ENCODE measurements at places on chromosomes 2 and 18.

- DNase-seq, result peak; percentile 42
Measured at GRCh38 chr18:3179430-3180089, 40.2 kb downstream of the MYOM1 start.

DNA sequence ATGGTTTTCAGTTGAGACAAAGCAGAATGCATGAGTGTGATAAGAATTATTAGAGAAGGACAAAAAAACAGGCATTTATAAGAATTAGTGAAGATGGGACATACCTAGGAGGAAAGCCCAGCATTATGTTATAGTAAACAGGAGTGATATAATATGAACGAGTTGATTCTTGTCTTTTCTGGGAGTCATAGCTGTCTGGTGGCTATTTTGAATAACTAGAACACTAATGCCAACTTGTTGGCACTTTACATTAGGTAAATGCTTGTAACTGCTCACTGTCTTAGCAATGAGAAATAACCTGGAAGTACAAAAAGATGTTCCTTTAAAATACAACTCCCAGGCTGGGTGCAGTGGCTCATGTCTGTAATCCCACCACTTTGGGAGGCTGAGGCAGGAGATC is 540.8 kb upstream of the SPHKAP start:
- DNase-seq, result no peak

- peak; percentile 34 for DNase-seq
Measured at GRCh38 chr18:57150828-57151227, 3.9 kb downstream of the BOD1L2 start.

DNA sequence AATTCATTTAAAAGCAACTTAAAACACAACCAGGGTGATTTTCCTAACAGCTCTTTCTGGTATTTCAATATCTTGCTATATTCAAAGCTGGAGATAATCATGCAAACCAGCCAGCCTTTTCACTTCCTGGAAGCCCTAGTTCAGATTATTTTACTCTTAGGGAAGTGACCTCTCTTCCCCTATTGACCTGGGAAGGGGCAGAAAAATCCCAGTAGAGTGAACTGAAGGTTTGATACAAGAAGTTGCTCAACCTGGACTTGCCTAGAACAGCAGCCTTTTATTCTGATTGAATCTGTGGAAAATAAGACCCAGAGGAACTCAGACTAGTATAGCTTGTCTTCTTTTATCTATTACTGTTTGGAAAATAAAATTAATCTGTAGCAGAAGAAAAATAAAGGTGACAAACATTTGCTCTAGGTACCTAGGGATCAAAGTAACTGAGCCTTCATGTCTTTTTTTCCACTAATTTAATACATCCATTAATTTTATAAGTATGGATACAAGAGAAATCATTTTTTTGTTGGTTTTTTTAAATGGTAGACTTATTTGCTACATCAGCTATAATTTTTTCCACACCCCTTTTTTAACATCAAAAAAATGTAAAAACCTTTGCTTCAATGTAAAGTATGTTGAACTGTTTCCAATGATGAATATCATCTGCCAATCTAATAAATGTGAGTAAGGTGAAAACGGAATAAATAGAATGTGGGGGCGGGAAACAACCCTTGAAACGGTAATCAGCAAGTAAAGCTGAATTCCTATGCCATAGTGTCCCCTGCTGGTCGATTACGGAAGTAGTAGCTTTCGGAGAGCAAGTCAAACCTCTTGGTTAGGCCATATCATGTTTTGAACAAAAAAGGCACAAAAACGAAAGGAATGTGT is 629.9 kb downstream of the NRXN1 start:
- DNase-seq, result peak; percentile 34

- DNase-seq, result no peak
Measured at GRCh38 chr2:16060936-16061338, 120.6 kb downstream of the MYCN start.

GRCh38 chr2:21291426-21291825 is 167.7 kb downstream of the TDRD15 start:
- no peak for DNase-seq

DNA sequence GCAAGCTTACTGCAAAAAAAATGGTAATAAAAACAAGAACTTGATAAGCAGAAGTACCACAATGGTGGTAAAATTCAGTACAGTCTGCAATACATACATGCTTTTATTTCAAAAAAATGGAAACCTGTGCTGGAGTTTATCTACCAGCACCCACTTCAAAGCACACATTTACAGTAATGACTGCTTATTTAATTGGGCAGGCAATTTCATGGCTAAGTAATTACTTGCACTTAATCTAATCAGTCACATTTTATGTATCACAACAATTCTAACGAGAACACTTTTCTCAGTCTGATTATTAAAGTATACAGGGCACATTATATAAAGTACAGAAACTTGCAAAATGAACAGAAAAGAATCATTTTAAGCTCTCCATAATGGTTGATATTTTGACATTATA is 5.2 kb downstream of the APCDD1 start:
- DNase-seq, result no peak

DNA sequence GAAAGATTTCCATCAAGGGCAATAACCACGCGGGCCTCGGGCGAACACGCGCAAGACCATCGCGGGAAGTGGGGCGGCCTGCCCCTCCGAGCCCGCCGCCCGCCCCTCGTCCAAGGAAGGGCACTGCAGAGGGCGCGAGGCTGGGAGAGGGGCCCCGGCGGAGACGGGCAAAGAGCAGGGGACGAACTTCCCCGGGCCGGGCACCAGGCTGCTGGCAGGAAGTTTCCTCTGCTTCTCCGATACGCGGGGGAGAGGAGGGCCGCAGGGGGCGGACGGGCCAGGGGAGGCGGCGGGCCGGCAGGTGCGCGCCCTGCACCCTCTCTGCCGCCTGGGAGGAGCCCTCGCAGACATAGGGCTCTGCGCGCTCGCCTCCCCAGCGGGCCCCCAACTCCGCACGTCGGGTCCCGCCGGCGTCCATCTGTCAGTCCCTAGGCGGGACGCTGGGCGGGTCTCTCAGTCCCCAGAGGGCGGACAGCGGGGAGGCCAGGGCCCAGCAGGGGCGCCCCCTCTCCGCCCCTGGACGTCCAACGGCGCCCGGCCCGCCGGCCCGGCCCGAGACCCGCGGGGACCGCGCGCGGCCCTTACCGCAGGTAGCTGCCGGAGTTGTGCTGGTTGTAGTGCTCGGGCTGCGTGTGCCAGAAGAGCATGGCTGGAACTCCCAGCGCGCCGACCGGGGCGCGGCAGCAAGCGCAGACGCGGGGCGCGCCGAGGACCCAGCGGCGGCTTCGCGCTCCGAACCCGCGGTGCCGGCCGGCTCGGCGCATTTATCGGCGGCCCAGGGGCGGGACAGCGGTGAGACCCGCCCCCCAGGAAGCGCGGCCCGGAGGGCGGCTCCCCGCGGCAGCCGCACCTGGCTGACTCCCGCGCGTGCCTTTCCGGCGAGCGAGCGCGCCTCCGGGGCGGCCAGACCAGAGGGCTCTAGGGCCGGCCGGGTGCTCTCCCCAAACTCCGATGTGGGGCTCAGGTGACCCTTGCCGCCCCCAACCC is at the start of gene TFCP2L1:
TFCP2L1 (minus strand) TSS at position 740 of the 987 bp plus-strand sequence; CDS start at position 647, 93 bp downstream.
- no peak for DNase-seq

GRCh38 chr18:55863876-55864275 is 275.9 kb upstream of the TCF4 start:
- peak; percentile 59 for DNase-seq

DNA sequence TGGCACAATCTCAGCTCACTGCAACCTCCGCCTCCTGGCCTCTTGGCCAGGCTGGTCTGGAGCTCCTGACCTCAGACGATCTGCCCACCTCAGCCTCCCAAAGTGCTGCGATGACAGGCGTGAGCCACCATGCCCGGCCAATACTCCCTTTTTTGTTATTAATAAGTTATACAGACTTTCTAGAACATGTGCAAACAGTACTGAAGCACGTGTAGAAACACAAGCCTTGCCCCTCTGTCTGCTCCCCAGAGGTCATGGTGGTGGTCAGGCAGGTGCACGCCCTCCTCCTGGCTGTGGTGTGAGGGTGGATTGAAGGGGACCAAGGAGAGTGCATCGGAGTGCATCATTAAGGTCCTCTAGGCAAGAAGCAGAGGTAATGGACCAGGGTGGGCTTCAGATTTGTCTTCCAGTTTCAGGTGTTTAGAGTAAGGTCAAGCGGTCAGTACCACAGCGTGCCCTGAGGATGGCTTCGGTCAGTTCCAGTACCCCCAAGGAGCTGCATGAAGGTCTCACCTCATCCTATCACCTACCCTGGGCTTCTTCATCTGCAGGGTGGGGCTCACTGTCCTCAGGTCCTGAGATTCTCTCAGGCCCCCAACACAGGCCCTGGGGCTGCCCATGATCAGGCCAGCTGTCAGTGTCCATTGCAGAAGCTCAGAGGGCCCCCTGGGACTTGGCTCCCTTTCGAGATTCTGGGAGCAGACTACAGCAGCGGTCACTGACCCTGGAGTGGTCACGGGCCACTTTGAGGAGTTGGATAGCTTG is 124.3 kb downstream of the GLI2 start:
- DNase-seq, result no peak

DNA sequence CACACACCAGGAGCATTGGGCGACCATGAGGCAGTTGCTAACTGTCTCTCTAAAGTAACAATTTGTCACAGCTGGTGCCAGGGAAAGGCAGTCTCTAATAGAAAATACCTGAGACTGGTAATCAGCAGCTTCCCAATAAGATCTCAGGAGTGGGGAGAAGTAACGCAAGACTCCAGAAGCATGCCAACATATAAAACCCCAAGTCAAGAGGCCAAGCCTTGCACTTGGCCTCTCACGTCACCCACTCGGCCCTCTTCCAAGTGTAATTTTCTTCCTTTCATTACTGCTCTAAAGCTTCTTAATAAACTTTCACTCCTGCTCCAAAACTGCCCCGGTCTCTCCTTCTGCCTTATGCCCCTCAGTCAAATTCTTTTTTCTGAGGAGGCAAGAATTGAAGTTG is 455.6 kb upstream of the ACVR2A start:
- DNase-seq, result no peak

GRCh38 chr18:67510831-67511230 is 5.7 kb downstream of the DSEL start:
- no peak for DNase-seq

DNA sequence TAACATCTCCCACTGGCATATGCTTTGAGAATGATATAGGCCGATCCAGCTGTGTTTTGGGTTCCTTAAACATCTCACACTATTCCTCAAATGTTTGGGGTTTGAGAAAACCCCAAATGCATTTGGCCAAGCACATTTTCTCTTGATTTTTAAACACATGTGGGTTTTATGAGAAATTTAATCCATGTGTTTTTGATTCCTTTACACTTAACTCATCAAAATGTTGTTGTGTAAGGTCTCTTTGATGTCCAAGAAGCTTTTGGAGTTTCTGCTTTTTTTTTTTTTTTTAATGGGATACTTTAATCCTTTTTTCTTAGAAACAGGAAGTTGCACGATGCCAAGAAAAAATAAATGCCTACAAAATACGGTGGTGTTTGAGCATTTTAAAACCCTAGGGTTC is 339.8 kb upstream of the TCF4 start:
- DNase-seq, result peak; percentile 63

- DNase-seq, result no peak
Measured at GRCh38 chr2:15058015-15058720, 425.7 kb downstream of the LRATD1 start.

DNA sequence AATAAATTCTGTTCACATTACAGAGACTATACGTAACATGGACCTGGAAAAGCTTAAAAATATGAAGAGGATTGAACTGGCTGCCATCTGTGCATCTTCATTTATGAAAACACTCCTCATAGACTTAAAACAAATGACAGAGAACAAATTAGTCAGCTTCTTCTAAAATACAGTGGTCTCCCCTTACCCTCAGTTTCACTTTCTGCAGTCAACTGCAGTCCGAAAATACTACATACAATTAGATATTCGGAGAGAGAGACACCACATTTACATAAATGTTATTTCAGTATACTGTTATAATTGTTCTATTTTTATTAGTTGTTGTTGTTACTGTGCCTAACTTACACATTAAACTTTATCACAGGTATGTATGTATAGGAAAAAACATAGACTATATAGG is 6.5 kb downstream of the RNF103 start:
- DNase-seq, result no peak

DNA sequence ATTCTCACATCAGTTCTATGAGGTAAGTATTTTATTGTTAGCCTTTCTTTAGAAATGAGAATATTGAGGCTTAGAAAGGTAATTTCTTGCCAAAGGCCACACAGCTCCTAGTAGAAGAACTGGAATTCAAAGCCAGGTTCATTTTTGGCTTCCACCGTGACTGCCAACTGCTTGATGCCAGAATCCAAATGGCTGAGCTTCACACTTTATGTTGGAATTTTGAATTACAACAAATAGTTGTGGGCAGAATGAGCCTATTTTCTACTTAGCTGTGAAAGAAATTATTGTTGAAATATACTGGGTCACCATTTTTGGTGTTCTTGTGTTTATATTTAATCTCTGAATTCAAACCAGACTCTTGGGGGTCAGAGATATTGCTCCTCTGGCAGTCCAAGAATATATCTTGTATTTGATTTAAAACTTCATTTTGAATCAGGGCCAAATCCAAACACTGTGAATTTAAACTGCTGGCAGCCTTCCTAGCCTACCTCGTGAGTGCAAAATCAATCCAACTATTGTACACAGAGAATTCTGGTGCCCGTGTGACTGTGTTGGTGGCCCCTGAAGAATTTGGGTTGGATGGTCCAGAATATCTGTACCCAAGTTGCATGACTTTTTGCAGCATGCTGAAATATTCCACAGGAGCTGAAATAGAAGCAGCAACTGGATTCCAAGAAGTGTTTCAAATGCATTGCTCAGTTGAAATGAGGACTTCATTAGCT is 35.6 kb upstream of the LPIN1 start:
- peak; percentile 9 for DNase-seq

DNA sequence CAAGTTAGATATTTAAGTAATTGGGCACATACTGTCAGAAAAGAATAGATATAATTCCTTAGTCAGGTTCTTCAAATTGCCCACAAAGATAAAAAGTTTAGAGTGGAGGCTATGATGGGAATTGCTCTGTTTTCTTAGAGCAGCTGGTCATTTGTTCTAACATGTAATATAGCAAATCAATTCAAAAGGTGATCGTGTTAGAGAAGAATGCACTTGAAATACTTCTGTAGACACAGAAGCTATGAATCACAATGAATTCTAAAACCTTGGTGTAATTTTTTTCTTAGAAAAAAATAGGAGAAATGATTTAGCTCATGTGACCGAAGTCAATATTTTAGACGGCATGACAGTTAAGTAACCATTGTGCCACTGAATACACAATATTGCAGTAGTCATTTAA is 918.1 kb upstream of the LRATD1 start:
- no peak for DNase-seq

GRCh38 chr2:160889439-160890170 is 270.6 kb upstream of the TANK start:
- no peak for DNase-seq

GRCh38 chr18:27143580-27144287 is 41.4 kb downstream of the CHST9 start:
- DNase-seq, result no peak
